ENCODE measurements at places on chromosomes 2 and 18.

DNA sequence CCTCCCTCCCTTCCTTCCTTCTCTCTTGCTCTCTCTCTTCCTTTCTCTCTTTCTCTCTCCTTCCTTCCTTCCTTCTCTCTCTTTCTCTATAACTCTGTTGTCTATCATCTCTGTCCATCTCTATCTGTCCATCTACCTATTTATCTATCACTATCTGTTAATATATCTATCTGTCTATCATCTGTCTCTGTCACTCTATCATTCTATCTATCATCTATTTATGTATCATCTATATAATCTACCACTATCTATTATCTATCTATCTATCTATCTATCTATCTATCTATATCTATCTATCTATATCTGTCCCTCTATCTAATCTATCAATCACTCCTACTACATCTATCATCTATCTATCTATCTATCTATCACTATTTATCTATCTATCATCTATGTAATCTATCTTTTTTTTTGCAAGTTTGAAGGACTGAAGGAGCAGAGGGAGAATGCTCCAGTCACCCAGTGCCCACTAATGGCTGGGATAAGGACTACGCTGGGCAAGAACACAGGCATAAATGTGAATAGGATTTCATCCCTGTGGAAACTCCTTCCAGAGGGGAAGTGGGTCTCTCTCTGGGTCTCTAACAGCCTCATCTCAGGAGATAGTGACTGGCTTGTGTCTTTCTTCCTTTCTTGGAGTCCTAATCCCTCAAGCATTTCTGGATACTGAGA lies 427.0 kb downstream of the LPIN1 start:
- no peak for DNase-seq

DNA sequence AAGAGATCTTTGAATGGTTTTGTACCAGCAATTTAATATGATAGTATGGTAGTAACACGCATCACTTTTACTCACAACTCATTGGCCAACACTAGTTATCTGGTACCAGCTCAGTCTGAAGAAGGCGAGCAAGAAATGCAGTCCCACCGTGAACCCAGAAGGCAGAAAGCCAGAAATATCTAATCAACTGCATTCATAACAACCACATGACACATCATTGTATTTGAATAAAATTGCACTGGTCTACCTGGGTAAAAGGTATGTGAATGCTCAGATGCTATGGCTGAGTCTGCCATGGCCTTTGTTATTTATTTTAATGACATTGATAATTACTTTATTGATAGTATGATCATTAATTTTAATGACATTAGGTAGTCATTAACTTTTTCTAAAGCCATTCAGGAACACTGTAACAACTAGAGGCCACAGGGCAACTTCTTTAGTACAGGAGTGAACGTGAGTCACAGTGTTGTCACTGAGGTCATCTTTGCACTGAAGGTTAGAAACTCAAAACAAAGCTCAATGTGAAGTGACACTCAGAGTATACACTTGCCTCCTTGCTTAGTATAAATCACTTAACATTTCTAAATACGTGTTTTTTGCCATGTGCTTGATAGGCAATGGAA lies 475.6 kb upstream of the TNP1 start:
- no peak for DNase-seq

DNA sequence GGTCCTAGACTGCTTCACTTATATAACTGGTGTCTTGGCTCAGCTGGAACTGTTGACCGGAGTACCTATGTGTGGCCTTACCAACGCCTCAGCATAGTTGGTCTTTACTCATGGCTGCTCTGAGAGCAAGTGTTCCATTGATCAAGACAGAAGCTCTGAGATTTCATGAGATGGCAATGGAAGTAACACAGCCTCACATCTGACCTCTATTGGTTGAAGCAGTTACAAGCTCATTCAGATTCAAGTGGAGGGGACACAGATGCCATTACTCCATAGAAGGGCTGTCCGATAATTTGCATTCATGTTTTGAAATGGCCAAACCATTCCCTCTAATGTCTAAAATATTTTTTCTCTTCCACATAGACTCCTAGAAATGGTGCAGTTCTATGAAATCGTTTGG lies 46.4 kb upstream of the STK39 start:
- DNase-seq = no peak

GRCh38 chr2:36137612-36138011 lies 218.0 kb upstream of the CRIM1 start:
- no peak for DNase-seq
